ENCODE measurements at places on chromosomes 2 and 18.

- DNase-seq = no peak
Measured at GRCh38 chr2:121583555-121583954, 52.9 kb downstream of the RNU4ATAC start.

GRCh38 chr2:238694136-238694755, 153.6 kb upstream of the TWIST2 start:
- no peak for DNase-seq

- DNase-seq = no peak
Measured at GRCh38 chr18:26978812-26979341, 113.4 kb upstream of the AQP4 start.

GRCh38 chr18:59671551-59671950, 25.7 kb downstream of the CCBE1 start:
- no peak for DNase-seq

GRCh38 chr2:117686699-117687098, 127.8 kb upstream of the DDX18 start:
- no peak for DNase-seq

DNA sequence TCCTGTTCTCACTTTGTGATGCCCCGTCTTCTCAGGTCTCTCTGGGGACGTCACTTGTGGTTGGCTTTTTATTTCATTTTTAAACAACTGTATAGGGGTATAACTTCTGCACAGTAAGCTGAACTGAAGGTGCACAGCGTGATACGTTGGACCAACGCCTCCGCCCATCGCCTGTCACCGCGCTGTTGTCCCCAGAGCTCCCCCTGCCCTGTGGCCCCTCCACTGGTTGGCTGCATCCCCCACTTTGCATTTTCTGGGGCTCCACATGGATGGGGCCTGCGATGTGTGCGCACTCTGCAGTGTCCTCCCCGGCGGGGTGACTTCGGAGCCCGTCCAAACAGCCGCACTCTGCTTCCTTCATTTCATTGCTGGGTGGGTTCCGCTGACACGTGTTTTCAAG, 14.3 kb downstream of the GPR35 start:
- DNase-seq = no peak

- no peak for DNase-seq
Measured at GRCh38 chr18:73124175-73124574, 256.4 kb upstream of the NETO1 start.

- no peak for DNase-seq
Measured at GRCh38 chr18:74790451-74790850, 192.8 kb downstream of the ZNF407 start.

GRCh38 chr18:58716060-58716756, 44.9 kb downstream of the MALT1 start:
- DNase-seq = no peak

DNA sequence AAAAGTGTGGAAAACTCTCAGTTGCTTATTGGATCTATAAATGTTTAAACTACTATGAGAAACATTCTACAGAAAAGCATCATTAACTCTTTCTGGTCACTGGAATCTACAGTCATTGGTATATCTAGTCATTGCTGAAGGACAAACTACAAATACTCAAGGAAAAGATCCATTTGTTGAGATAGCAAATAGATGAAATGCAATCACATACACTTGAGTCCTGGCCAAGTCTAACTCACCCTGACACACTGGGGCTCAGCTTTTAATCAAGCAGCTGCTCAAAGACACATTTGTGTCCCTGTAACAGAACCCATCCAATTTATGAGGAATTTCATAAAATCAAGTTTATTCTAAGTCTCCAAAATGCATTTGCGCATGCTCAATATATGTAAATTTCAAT, 68.7 kb downstream of the CDH2 start:
- DNase-seq = no peak

DNA sequence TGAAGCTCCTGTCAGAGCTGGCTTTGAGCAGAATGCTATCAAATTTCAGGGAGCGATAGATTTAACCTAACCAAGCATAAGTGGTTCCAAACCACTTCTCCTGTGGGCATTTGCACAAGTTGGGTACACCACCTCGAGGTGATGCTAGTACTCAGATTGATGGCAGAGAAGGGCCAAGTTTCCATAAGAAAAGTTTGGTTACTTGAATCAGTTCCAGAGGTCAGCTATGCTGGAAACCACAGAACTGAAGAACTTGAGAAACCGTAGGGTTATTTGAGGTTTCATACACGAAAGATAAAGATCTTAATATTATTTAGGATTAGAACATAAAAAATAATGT, 238.2 kb upstream of the SOX11 start:
- DNase-seq = no peak

DNA sequence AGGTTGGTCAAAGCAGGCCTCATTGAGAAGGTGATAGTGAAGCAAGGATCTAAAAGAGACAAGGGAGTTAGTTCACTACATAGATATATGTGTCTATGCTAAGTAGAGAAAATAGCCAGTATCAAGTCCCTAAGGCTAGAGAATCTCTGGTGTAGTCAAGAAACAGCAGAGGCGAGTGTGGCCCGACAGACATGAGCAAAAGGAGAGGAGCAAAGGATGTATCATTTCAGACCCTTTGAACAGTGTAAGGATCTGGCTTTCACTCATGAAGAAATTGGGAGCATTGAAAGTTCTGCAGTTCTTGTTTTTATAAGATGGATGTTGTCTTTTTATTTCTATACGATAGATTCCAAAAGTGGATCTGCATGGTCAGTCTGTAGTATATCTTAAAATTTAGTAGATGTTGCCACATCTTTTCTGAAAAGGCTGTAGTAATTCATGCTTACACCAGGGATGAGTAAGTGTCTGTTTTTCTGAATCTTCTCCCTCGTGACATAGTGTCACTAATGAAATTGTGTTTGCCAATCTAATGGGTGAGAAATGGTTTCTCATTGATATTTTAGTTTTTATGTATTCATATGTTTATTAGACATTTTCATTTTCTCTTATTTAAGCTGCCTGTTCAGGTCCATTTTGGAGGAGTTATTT, 18.8 kb downstream of the SP100 start:
- no peak for DNase-seq

DNA sequence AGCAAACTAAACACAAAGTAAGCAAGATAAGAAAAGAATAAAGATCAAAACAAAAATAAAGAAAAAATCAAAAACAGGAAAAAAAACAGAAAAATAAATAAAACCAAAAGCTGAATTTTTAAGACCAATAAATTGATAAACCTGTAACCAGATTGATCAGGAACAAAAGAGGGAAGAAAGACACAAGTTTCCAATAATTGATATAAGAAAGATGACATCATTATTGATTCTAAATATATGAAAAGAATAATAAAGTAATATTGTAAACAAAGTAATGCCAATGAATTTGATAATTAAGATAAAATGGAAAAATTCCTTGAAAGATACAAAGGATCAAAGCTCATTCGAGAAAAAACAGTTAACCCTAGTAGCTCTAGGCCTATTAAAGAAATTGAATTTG, 394.6 kb upstream of the LRATD1 start:
- DNase-seq = no peak

- no peak for DNase-seq
Measured at GRCh38 chr2:140835079-140835478, 1295.7 kb downstream of the LRP1B start.

DNA sequence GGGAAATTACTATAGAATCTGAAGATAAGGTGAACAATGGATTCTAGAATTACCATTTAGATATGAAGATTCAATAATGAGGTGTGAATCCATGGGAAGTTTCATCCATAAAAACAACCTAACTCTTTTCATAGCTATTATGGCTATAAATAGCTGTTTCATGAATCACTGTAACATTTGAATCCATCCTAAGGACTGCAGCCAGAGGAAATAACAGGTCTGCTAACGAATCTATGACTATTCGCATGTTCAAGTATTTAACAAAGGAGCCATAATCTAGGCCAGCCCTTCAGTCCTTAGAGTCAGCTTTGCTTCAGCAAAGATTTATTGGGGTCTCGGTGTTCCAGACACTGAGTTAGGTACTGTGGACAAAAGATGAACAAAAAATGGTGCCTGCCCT, 87.1 kb downstream of the MYOM1 start:
- DNase-seq = no peak

DNA sequence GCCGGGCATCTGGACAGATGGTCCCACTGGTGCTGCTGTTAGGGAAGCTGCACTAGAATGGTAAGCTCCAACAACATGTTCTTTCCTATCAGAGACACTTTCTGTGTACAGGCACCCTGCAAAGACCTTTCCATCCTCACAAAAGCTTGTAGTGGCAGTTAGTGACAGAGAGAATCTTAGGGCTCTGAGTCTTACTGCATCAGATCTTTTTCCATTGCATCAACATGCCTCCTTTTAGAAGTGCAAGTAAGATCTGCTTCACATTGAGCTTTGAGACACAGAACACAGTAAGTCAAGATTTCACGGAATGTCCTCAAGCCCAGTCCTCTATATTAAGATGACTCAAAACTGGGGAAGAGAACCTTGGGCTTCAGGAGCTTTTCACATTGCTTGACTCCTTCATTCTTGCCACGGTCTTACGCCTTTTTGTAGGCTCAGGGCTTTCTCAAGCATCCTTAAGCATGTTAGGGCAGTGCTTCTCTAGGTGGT, 52.6 kb downstream of the ARL4C start:
- no peak for DNase-seq

- DNase-seq = no peak
Measured at GRCh38 chr2:203787979-203788378, 79.6 kb upstream of the CTLA4 start.

DNA sequence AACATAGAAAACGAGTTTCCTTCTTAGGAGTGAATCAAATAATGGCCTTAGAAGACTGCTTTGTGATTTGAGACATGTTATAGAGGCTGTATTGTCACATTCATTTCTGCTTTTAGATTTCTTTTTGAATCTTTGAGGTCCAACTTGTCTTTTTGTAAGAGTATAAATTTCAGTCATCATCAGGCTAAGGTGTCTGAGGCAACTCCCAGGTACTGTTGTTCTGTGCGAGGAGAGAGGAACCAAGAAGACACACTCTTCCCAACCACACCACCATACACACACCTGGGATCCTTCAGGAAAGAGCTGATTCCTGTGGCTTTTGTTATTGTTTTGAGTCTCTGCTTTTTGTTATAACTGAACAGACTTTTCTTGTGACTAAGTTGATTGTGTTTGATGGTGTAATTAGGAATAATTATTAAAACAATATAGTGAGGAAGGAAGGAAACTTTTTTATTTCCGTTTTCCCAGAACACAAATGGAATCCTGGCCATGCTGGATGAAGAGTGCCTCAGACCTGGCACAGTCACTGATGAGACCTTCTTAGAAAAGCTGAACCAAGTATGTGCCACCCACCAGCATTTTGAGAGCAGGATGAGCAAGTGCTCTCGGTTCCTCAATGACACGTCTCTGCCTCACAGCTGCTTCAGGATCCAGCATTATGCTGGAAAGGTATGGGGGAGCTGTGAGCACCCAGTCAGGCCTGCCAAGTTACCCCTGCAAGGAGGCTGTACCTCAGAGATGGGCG, 140.4 kb downstream of the MYO1B start:
- no peak for DNase-seq

- DNase-seq = no peak
Measured at GRCh38 chr18:52283927-52284326, 56.1 kb upstream of the DCC start.

All from AG09309 (cell line).